ENCODE measurements at places on chromosomes 12 and 14. TPM values are rescaled to one million over a fixed set of nuclear protein-coding genes. Genes with fewer than 3 reads are reported as not detected.
A peak's percentile ranks its signal among the peaks of the same experiment; 100 is the strongest.

Gene SRGAP1
- total RNA-seq: 8.5 TPM

GRCh38 chr14:99174081-99174769 lies 97.8 kb downstream of the BCL11B start:
- peak; percentile 83 for DNase-seq
- H3K27ac ChIP-seq: no peak overlapping the region
- H3K27me3 ChIP-seq: no peaks in the 10 kb centered on the region
- no peak overlapping the region for H3K4me3 ChIP-seq

- H3K4me1 ChIP-seq: no peaks in the 10 kb centered on the region
- DNase-seq: no peak
- H3K4me3 ChIP-seq: no peak overlapping the region
- no peak overlapping the region for H3K27ac ChIP-seq
- H3K27me3 ChIP-seq: no peaks in the 10 kb centered on the region
These were observed 132.3 kb downstream of the CCDC59 start for GRCh38 chr12:82225871-82226270.

DNA sequence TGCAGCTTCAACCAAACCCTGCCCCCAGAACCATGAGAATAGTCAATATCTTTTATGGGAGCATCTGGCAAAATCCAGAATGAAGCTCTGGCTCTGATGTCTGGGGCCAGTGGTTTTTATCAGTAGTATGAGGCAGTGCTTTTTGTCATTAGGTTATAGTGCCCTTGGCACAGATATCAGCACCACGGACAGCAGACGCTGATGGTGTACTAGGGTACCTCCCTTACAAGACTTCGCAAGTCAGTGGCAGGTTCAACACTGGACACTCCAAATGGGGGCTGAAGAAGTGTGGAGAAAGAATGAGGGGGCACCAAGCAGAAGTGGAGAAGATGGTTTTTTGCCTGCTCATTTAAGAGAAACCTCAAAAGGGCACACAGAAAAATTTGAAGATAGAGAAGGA lies 68.2 kb upstream of the E2F7 start:
- H3K4me3 ChIP-seq: no peak overlapping the region
- no peaks in the 10 kb centered on the region for H3K36me3 ChIP-seq
- no peak overlapping the region for H3K27ac ChIP-seq
- H3K4me1 ChIP-seq: no peaks in the 10 kb centered on the region

GRCh38 chr14:20295067-20295466 lies 10.7 kb downstream of the TTC5 start:
- H3K4me1 ChIP-seq: no peaks in the 10 kb centered on the region
- DNase-seq: no peak
- H3K4me3 ChIP-seq: no peak overlapping the region
- no peaks in the 10 kb centered on the region for H3K27me3 ChIP-seq
